ENCODE measurements at places on chromosomes 16 and 17.

- no peak for DNase-seq
Observed at GRCh38 chr17:1697681-1698080, 12.5 kb downstream of the TLCD2 start.

GRCh38 chr17:57900991-57901743 is 51.3 kb upstream of the MRPS23 start:
- no peak for DNase-seq

- no peak for DNase-seq
Observed at GRCh38 chr16:11658896-11659708, 9.2 kb upstream of the SNN start.

- DNase-seq: no peak
Observed at GRCh38 chr17:69423450-69423849, 9.0 kb downstream of the MAP2K6 start.
